Lung microvascular endothelial cell (primary cell): ENCODE measurements at places on chromosomes 4 and X. TPM values are rescaled to one million over a fixed set of nuclear protein-coding genes. Genes with fewer than 3 reads are reported as not detected.

L1CAM gene
- total RNA-seq, result under 0.01 TPM in 2 replicates

PPP1R2C gene
- total RNA-seq, result not detected in 2 replicates

HS6ST2 gene
- under 0.01 TPM in 1 of 2 replicates, not detected in the other for total RNA-seq

RTL9 gene
- total RNA-seq, result not detected in 2 replicates

TMEM35A gene
- total RNA-seq, result 0.99 and 4.8 TPM in 2 replicates

BMX gene
- 81.9 and 208 TPM in 2 replicates for total RNA-seq
